ENCODE measurements at places on chromosomes 3 and 15.

DNA sequence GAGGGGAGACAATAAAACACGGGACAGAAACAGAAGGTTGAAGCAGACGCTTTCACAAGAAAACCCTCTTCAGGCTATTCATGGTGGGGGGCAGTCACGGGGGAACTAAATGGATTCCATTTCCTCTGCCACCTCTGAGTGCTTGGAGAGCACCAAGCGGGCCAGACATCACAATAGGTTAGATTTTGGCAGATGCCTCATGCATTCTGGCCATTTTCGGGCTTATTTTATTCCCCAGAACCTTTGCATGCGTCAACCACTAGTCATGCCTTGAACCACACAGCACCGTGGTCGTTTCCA is 82.2 kb downstream of the RORA start:
- no peak for DNase-seq

DNA sequence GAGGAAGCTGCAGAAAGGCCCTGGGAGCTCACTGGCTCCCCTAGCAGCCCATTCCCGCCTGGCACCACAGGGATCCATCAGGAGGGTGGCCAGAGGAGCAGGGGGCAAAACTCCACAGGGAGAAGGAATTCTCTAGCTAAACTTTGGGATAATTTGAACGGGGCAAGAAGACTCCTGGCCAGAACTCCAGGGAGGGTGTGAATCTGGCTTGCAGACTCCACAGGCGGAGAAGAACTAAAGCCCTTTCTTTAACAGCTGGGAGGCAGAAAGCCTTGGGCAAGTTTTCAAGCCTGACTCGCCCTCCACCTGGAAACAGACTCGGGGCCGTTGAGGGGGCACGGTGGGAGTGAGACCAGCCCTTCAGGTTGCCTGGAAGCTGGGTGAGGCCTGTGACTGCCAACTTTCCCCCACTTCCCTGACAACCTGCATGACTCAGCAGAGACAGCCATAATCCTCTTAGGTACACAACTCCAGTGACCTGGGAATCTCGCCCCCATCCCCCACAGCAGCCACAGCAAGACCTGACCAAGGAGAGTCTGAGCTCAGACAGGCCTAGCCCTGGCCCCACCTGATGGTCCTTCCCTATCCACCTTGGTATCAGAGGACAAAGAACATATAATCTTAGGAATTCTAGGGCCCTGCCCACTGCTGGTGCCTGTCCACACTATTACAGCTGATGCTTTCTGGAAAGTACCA is 28.6 kb downstream of the SLC27A2 start:
- no peak for DNase-seq

DNA sequence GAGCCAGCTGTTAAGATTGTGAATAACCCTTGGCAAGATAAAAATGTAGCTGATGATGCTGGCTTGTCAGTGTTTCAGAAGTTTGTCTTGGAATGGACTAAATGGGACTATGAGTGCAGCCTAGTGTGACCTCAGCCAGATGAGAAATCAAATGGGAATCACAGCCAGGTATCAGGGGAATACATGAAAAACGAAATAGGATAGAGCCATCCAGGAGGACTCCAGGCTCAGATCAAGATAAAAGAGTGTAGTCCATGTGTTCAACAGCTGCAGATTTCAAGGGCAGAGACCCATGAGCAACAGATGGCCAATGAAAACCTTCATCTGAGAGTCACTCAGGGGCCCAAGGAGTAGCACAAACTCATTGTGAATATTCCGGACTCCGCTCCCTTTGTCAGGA is 1080.9 kb upstream of the CADM2 start:
- no peak for DNase-seq

GRCh38 chr15:73986055-73986775 is 5.9 kb downstream of the STOML1 start:
- no peak for DNase-seq

DNA sequence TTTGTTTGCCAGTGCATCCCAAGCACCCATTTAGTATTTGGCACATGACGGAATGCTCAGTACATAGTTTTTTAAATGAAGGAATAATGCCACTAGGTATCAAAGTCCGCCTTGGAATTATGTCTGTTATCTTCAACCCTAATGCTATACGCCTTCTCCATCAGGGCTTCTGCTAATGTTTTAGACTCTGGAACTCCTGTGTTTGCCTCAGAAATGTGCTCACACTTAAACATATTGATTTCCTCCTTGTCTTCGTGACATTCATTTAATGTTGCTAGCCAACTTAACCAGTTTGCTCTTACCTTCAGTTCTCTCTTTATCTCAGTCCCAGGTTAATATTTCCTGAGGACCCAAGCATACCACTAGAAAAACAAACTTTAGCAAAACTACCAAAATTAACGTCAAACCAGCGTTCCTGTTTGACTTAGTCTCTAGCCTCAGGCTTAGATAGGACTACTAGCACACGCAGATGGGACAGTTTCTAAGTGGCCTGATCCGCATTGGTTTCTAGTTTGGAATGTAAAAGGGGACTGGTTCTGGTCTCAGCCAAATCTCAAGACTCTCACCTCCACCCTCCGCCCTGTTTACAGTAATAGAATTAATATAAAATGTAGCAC is 81.4 kb downstream of the IL1RAP start:
- no peak for DNase-seq

DNA sequence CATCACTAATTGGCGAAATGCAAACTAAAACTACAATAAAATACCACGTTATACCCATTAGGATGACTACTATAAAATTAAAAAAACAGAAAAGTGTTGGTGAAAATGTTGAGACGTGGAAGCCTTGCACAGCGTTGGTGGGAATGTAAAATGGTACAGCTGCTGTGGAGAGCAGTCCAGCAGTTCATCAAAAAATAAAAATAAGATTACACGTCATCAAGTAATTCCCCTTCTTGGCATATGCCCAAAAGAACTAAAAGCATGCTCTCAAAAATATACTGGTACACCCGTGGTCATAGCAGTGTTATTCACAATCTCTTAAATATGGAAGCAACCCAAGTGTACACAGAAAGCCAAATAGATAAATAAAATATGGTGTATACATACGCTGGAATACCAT is 71.8 kb upstream of the NDN start:
- DNase-seq: no peak

DNA sequence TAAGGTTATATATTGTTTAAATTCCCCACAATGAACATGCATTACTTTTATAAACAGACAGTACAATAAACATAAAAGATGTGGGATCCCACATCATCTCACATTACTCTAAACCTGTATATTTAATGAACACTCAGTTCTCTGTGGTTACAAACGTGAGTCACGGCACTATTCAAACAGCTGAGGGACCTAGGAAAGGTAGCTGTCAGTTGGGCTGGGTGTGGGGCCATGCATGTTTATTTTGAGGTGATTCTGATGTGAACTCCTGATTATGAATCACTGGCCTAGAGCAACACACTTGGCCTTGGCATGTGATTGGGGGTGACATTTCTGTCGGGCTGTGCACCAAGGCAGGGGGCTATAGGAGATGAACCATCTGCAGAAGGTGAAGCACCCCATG is 147.6 kb upstream of the HACD2 start:
- DNase-seq: no peak

- no peak for DNase-seq
Measured at GRCh38 chr3:189149203-189149602, 22.6 kb upstream of the TPRG1 start.

DNA sequence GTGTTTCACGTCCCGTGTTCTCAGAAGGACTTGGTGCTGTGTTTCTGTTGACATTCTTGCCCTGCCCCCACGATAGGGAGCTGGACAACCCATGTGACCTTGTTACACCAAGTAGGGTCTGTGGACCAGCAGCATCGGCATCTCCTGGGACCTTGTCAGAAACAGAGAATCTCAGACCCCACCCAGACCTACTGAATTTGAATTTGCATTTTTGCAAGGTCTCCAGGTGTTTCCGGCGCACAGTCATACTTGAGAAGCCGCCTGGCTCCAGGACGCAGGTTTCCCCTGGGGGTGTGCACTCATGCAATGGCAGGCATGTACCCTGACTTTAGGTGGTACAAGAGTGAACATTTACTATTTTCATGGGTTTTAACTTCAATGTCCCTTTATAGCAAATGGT is 117.9 kb downstream of the TLE3 start:
- no peak for DNase-seq

DNA sequence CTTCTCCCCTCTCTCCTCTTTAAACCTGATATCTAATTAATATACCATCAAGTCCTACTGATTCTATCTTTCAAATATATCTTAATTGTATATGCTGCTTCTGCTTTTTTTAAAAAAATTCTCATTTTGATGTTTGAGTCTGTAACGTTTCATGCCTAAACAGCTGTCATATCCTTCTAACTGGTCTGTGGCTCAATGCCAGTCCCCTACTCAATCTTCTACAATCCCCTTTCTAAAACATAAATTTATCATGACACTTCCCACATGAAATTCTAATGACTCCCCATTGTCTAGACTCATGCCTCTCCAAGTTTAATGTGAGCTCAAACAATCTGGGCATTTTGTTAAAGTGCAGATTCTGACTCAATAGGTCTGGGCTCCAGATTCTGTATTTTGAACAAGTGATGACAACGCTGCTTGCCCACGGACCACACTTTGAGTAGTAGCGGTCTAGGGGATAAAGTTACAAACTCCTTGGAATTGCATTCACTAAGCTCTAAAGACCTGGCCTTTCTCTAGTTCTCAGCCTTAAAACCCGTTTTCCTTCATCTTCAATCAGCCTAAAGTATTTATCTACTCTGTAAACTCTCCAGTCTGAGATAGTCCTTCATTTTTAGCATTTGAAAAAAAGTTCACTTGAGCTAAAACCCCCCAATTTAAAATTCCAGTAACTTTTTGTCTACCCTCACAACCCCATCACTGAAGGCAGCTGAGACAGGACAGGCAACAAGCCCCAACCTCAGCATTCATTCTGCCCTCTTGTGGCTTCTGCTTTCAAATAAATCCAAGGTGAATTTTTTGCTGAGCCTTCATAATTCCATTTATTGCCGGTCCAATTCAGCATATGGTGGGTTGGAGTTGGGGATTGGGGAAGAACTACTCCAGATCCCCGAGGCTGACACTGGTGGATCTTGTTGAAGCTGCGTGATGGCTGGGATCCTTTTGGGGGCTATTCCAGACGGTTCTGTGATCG is 88.1 kb upstream of the THRB start:
- no peak for DNase-seq

DNA sequence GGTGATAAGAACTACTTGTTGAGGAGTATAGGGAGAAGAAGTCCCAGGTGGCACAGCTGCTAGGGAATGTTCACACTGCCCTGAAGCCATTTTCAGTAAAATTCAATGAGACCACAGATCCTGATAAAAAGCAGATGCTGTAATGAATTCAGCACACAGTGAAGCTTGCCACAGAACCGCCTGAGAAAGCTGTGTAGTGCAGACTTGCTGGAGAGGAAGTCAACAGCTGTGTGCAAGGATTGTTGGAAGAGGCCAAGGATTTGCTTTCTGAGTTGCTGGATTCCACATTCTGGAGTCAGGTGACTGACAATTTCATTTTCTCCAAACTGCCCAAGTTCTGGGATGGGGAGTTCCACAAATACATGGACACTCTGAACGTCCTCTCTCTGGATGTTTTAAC is 70.9 kb downstream of the ANP32A start:
- no peak for DNase-seq

GRCh38 chr15:91870876-91871537 is 17.5 kb downstream of the SLCO3A1 start:
- no peak for DNase-seq

GRCh38 chr15:67967871-67968431 is 86.2 kb upstream of the PIAS1 start:
- no peak for DNase-seq

DNA sequence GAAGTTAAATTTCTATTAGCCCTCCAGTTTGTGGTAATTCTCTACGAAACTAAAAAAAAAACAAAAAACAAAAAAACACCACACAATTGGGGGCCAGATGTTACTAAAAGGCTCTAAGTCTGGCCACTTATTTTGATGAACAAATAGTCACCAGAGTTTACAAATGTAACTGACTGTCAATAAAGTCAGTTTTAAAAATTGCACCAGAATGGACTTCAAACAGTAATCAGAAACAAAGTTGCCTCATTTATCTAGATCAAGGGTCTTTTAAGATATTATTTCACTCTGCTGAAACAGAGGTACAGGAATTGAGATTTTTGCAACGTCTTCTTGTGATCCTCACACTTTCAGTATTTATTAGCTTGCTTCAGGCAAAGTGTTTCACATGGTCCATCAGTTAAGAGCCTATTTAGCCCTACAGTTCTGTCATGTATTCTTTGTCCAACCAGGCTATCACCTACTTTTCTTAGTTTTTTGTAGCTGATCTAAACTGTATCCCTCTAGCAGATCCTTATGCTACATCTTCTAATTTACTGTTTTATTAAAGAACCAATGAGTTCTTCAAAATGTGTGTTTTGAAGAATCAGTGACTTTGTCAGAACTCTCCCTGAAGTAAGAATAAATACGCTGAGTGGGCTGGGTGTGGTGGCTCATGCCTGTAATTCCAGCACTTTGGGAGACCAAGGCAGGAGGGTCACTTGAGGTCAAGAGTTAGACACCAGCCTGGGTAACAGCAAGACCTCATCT is 74.7 kb downstream of the ANKRD28 start:
- DNase-seq: no peak

DNA sequence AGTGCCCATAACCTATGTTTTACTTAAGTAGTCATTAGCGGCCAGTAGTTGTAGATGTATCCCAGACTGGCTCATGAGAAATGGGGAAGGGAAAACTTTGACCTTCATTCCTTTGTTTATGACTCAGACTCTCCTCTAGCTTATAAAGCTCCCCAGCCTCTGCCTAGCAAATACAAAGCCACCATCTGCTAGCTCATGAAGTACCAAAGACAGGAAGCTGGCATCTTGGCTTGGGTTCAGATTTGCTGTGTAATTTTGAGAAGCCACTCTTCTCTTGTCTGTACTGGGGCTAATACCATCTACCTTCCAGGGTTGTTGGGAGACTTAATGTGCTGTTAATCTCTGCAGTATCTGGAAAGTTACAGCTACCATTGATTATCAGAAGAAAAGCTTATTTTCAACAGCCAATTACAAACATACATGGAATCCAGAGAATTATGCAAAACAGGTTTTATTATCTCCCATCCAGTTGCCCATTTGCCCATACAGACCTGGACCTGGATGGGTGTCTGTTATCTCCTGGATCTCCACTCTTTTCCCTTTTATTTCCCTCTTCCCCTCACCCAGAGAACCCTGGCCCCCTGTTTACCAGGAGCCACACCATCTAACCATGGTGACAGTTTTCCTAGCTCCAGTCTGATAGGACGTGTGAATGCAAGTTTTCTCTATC is 153.8 kb downstream of the SEMA6D start:
- no peak for DNase-seq

- DNase-seq: no peak
Measured at GRCh38 chr3:172814738-172815137, 64.2 kb downstream of the ECT2 start.
